Activated naive CD8-positive, alpha-beta T cell treated with anti-CD3 and anti-CD28 coated beads for 36 hours (primary cell): ENCODE measurements at places on chromosomes 7 and 10. TPM values are rescaled to one million over a fixed set of nuclear protein-coding genes. Genes with fewer than 3 reads are reported as not detected.

- no peak for DNase-seq
Observed at GRCh38 chr7:78169992-78170391, 371.4 kb downstream of the PHTF2 start.

- no peak for DNase-seq
Observed at GRCh38 chr10:13080643-13081042, 19.3 kb upstream of the OPTN start.

- no peak for DNase-seq
Observed at GRCh38 chr10:79022565-79023230, 46.1 kb upstream of the ZMIZ1 start.

DNA sequence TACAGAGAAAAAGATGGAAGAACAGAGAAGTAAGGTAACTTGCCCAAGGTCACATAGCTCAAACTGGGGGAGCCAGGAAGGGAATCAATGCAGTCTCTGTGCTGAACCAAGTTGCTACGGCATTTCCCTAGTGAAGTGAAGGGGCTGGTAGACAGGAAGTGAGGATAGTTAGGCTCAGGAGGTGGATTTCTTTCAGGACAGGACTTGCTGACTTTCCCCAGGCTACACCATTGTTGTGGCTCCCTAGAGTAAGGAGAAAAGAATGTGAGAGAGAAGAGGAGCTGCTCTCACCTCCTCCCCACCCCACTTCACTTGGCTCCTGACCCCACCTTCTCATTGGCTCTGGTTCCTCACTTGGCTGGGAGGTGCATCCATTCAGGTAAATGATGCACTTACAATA, 316.9 kb downstream of the INHBA start:
- DNase-seq: no peak

DNA sequence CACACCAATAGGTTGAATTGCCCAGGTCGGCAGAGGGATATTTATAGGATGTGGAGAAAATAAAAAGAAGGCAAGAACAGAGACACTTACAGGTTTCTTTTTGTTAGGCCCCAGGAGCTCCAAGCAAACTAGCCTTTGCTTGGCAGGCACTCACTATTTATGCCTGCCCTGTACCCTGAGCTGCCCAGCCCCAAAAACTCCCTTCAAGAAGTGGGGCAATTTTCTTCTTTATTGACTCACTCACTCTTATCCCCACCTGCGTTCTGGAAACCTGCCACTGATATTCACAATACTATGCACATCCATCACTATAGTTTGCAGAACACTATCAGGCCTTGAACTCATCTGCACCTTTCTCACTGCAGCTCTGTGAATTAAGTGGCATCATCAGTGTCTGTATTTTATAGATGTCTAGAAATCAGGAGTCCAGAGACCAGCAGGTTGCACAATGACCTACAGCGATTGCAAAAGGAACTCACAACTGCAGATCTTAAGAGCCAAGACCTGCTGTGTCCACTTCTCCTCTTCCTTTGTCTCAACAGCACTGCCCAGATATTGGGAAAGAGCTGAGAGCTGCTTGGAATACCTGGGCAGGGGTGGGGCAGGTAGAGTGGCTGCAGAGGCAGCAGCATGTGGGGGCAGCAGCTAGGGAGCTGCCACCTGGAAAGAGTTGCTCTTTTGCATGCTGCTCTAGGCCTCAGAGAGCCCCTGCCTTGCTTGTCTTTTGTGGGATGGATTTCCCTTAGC, at the start of gene SFTPD:
SFTPD (minus strand) TSS at position 130 of the 747 bp plus-strand sequence. CDS start 2,446 bp downstream, outside the sequence.
- no peak for DNase-seq

- no peak for DNase-seq
Observed at GRCh38 chr10:77289027-77289501, 348.5 kb downstream of the KCNMA1 start.

DNA sequence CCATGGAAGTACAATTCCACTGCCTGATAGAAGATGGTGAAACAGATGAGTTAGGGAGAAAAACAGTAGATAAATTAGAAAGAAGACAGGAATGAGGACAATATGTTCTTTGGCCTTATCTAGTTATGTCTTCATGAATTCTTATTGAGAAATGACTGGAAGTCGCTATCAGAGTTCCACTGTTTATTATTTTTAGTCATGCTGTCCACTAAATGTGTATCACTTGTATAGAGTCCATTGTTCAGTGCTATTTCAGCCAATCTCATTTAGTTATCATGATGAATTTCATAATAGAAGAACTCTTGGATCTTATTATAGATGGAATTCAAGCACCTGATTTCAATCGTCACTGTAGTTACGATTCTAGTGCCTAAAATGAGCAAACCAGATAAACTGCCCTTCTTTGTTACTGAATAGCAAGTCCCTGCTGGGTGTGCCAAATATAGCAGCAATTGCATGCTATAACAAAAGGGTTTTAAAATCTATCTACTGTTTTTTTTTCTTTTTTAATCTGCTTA, 177.7 kb upstream of the COL1A2 start:
- DNase-seq: no peak

- no peak for DNase-seq
Observed at GRCh38 chr10:132960071-132960472, 17.7 kb upstream of the CFAP46 start.

GRCh38 chr7:78792006-78792405, 661.5 kb downstream of the MAGI2 start:
- DNase-seq: no peak

GRCh38 chr10:266974-267425, 131.7 kb downstream of the ZMYND11 start:
- DNase-seq: no peak

GRCh38 chr7:120274482-120274881, 1.5 kb downstream of the KCND2 start:
- DNase-seq: no peak

DNA sequence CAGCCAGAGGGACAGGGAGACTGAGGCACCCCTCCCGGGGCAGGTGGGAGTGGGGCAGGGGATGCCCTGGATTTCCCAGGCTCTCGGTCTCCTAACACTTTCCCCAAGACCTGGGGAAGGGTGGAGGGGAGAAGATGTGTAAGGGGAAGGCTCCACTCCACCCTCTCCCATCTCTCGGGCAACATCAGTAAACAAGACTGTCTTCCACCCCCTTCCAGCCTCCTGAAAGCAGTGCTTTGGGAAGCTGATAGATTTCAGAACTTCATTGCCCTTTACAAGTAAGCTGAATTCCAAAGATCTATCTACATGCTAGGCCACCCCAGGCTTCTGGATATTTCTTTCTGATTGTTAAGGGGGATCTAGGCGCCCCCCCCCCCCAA, 3.7 kb downstream of the FLNC start:
- DNase-seq: no peak

- DNase-seq: no peak
Observed at GRCh38 chr10:72176701-72177100, 39.1 kb upstream of the ANAPC16 start.

GRCh38 chr7:72309476-72309875, 102.7 kb downstream of the CALN1 start:
- no peak for DNase-seq

GRCh38 chr10:89554433-89554832, 19.0 kb upstream of the SLC16A12 start:
- DNase-seq: no peak

DNA sequence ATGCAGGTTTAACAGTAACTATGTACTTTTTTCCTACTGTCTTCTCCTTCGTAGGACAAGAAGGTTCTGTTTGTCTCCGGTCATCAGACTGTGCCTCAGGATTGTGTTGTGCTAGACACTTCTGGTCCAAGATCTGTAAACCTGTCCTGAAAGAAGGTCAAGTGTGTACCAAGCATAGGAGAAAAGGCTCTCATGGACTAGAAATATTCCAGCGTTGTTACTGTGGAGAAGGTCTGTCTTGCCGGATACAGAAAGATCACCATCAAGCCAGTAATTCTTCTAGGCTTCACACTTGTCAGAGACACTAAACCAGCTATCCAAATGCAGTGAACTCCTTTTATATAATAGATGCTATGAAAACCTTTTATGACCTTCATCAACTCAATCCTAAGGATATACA, 2.4 kb downstream of the DKK1 start:
- no peak for DNase-seq

- DNase-seq: no peak
Observed at GRCh38 chr7:151378011-151378410, 31.8 kb downstream of the WDR86 start.

DNA sequence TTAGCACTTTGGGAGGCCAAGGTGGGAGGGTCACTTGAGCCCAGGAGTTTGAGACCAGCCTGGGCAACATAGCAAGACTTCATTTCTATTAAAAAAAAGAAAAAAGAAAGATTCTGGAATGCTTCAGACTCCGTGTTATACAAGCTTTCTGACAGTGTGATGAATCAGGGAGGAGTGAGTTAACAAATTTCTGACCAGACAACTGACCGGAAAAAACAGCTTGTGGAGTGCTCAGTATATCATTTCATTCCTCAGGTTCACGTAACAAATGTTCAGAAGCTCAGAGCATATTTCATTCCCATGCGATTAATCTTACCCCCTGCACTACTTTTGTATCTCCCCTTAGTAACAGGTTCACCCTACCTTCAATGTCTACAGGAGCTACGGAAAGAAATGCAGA, 28.6 kb upstream of the TNPO3 start:
- no peak for DNase-seq

SLC16A12 gene
- total RNA-seq: not detected

MMP21 gene
- total RNA-seq: not detected

CYP3A7 gene
- not detected for total RNA-seq

STEAP4 gene
- total RNA-seq: not detected

CALML5 gene
- not detected for total RNA-seq

LIPJ gene
- total RNA-seq: not detected

PHKG1 gene
- total RNA-seq: 1.3 TPM

IDI2 gene
- total RNA-seq: not detected

NKX2-3 gene
- not detected for total RNA-seq
